Activated CD4-positive, alpha-beta T cell treated with anti-CD3 and anti-CD28 coated beads for 48 hours (primary cell): ENCODE measurements at places on chromosomes 7 and 10.
A peak's percentile ranks its signal among the peaks of the same experiment; 100 is the strongest.

GRCh38 chr7:28685644-28686417 lies 272.3 kb downstream of the TRIL start:
- peak; percentile 3 for DNase-seq

DNA sequence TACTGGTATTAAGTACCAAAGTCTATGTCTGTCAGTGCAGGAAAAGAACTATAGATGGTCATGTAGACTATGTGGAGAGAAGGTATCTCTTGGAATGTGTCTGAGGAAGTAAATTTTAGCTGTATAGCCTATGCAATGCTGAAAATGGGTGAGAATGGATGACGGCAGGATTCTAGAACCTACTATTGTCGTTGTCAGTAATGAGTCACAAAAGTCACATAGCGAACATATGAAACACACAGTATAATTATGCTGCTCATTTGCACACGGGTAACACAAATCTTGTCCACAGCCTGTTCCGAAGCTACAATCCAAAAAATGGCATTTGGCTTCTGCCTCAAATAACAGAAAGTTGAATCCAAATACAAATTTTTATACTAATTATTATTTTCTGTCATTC lies 33.6 kb upstream of the KMT2E start:
- no peak for DNase-seq

GRCh38 chr7:158107806-158108205 lies 479.8 kb downstream of the PTPRN2 start:
- DNase-seq = no peak

GRCh38 chr10:23556727-23557440 lies 118.0 kb downstream of the OTUD1 start:
- no peak for DNase-seq

- DNase-seq = no peak
Measured at GRCh38 chr7:43530553-43531410, 52.1 kb upstream of the STK17A start.

DNA sequence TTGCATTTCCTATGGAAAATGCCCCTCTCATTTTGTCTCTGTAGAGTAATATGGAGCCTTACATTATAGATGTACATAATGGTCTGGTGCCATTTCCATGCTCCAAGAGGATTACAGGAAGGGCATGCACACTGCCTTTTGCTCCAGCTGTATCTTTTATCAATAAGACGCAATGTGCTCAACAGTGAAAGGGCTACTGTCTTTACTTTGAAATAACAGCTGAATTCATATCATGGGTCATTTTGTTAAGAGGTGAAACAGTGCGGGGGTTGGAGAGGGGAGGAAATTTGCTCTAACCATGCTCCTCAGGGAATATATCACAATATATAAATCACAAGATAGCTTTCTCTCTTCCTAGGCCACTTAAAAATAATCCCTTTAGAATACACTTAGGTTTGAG lies 77.7 kb downstream of the ICA1 start:
- no peak for DNase-seq

GRCh38 chr7:149430192-149430591 lies 30.7 kb downstream of the ZNF777 start:
- no peak for DNase-seq

- no peak for DNase-seq
Measured at GRCh38 chr10:76998451-76998850, 639.2 kb downstream of the KCNMA1 start.

DNA sequence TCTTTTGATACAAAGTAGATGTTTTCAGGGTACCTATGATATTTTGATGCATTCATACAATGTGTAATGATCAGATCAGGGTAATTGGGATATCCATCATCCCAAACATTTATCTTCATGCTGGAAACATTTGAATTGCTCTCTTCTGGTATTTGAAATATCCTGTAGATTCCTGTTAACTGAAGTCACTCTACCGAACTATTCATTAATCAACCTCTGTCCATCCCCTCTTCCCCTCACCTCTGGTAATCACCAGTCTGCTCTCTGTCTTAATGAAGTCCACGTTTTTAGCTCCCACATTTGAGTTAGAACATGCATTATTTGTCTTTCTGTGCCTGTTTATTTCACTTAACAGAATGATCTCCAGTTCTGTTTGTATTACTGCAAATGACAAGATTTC lies 11.3 kb downstream of the MTG1 start:
- no peak for DNase-seq

DNA sequence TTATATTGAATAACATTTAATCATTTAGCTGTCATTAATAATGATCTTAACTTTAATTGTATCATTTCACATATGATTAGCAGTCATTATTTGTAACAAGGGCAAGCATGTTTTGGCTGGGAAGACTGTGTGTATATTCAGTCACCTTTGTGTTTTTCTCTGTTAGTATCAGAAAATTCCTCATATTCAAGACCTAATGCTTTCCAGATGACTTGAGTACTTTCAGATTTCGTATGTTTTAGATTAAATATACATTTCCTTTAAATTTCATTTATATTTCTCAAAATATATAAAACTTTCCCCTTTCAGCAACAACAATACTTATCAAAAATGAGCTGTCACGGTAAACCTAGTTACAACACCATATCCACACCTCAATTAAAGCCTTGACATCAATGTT lies 6.3 kb upstream of the CACNA2D1 start:
- no peak for DNase-seq

DNA sequence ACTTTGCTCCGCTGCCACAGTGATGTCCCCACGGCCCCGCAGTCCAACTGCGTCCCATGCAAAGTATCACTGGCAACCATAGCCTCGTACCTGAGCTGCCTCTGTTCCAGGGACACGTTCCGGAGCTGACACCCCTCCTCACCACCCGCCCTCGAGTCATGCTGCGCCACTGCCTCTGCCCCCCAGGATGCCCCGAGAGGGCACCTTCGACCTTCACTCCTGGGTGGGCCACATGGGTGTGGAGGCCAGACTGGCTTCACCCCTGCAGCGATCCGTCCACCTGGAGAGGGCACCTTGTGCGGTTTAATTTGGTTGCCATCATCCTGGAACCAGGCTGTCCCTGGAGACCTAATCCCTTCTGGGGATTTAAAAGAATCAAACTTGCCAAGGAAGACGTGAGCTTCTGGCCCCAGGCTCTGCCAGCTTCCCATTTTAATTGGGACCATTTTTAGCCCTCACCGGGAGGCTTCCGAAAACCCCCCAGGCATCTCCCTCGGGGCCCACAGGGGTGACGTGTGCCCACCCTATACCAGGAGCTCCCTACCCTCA lies 19.2 kb upstream of the TNRC18 start:
- no peak for DNase-seq

DNA sequence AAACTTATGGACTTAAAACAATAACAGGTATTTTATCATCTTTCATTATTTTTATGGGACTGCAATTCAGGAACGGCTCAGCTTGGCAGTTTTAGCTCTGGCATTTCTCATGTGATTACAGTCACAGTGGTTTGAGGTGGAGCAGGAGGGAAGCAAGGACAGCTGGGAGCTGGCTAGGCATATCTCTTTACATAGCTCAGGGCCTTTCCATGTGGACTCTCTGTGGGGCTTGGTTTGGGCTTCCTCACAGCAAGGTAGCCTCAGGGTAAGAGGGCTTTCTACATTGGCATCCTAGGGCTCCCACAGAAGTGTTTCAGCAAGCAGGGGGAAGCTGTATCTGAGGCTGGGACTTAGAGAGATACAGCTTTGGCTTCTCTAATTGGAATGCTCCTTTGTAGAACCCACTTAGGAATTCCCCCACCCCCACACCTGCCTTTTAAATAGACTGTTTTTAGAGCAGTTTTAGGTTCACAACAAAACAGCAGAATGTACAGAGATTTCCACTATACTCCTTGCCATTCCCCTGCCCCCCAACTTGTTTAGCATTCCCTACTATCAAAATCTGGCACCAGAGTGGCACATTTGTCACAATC lies 26.6 kb upstream of the SDHAF3 start:
- no peak for DNase-seq

- DNase-seq = no peak
Measured at GRCh38 chr10:11284291-11285085, 266.8 kb downstream of the CELF2 start.

DNA sequence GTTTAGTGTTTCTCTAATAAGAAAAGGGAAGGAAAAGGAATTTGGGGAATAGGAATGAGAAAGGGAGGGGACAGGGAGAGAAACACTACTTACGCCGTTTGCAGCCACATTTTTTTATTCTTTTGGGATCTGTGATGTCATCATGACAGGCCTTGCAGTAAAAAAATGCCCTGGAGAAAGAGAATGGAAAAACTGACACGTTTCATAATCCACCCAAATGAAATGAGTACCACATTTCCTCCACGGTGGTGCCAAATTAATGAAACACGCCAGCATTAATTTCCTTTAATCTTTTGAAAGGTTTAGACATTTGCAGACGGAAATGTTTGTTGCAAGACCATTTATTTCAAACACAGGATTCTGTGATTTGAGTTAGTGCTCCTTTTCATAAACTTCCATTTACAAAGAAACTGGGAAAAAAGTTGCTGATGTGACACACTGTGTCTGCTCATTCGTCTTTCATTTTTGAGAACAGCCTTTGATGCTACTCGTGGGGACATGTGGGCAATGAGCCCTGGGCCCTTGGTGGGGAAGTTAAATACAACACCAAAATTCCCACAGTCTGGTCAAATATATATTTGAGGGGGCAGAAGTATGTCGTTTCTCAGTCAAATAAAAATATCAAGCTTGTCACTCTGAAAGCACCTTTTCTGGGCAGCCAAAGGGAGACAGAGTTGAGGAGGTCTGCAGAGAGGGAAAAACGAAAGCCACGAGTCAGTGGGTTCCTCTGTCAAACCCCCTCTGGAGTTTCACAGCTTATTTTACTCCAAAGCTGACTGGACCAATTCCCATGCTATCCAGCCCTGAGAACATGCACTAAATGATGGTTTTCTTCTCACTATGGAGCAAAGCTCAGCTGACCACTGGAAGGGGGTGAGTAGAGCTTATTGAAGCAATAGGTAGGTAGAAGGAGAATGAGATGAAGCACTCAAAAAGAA lies 625.5 kb downstream of the KCNMA1 start:
- DNase-seq = no peak

GRCh38 chr7:49159536-49159935 lies 235.2 kb downstream of the CDC14C start:
- DNase-seq = no peak
